ENCODE measurements at places on chromosomes 3 and 15.
A peak's percentile ranks its signal among the peaks of the same experiment; 100 is the strongest.

DNA sequence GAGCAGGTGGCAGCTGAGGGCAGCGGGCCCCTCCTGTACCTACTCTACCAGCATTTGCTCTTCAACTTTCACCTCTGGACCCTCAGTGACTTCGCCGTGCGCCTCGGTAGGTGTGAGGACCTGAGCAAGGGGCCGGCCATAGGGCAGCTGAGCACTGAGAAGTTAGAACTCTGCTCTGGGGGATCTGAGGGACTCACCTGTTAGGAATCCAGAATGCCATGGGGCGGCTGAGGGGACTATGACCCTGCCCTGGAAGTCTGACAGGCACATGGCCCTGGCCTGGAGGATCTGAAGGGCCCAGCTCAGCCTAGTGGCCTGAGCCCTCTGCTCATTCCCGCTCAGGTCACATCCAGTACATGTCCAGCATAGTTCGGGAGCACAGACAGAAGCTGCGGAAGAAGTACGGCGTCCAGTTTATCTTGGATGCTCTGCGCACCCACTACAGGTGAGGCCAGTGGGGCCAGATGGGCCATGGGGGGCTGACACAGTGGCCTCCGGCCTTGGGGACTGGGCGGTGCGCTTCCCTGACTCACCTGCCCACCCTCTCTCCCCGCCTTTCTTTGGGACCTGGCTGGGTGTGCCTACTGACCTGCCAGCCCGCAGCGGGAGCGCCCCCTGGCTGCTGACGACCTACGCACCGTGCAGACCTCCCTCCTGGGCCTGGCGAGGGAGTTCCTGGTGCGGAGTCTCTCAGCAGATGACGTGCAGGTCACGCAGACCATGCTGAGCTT is 18.8 kb downstream of the NBEAL2 start:
- peak; percentile 42 for DNase-seq

DNA sequence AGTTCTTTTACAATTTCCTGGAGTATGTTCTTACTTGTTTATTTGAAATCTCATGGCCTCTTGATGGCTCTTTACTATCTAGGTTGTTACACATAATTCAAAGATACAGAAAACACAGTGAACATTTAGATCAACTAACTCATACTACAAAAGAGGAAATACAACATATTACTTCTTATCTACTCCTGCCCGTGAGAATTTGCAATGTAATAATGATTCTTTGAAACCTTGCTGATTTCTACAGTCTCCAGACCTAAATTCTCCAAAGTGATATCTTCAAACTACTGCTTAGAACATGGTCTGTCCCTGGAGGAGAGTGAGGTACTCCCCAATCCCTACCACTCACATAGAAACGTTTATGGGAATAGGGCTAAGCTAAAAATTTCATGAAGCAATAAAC is 29.9 kb upstream of the GOLGA8B start:
- DNase-seq: no peak

GRCh38 chr3:119580067-119580760 is 922 bp downstream of the ADPRH start:
- DNase-seq: no peak

- DNase-seq: no peak
Measured at GRCh38 chr15:69462030-69462492, 9.4 kb downstream of the RPLP1 start.

DNA sequence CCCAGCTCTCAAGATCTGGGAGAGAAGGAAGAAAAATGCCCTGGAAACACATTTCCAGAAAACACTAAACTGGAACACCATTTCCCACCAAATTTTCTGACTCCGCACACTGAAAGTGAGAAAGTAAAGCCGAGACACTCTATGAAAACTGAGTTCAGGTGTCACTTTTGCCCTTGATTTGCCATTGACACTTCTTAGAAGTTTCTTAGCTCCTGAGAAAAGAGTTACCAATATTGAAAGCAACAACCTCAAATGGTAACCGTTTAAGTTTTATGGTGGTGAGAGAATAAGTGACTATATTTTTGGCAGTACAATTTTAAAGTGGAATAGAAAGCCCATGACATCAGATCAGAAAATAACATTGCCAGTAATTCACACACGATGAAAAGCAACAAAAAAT is 39.0 kb downstream of the CD86 start:
- DNase-seq: no peak

GRCh38 chr3:60754617-60755016 is 496.6 kb downstream of the FHIT start:
- DNase-seq: no peak

DNA sequence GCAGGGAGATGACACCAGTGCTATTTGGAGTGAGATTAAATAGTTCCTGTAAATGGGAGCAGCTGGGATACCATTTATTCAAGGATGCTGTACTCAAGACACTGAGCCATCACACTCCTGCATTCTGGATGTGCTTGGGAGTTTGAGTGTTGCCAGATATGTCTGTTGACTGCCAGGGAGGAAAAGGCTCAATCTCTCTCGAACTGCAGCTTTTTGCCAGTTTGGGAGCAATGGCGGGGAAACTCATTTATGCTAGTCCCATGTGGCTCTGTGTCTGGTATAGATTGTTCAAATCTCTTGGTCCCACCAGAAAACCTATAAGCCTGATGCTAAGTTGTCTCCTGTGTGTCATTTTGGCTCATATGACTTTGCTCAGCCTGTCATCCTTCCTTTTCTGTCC is 363.6 kb downstream of the WDR72 start:
- no peak for DNase-seq

Measured in left kidney (tissue), 8 donors.